ENCODE measurements at places on chromosomes 2 and 18.

DNA sequence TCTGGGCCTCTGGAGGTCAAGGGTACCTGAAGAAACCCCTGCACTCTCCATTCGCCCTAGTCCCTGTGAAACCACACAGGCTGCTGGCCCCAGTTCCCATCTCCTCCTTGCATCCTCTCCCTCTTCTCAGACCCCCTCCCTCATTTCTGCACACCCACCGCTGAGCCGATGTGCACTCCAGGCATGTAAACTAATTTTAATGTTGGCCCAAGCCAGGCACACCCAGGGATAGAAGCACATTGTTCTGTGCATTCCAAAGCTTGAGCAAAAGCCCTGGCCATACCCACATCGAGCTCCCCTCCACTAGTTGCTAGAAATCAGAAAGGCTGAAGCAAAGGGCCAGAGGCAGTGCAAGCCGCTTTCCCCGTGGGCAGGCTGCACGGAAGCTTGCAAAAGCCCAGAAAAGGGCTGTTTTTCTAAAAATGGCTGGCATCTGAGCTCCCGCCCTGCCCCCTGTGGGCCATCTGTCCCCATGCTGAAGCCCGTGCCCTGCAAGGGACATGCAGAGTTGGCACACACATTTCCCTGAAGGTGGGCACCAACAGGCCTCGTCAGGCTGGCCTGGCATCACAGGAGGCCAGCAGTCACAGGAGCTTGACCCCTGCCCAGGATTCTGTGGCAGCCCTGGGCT, 181.6 kb downstream of the SMAD7 start:
- DNase-seq, result no peak

DNA sequence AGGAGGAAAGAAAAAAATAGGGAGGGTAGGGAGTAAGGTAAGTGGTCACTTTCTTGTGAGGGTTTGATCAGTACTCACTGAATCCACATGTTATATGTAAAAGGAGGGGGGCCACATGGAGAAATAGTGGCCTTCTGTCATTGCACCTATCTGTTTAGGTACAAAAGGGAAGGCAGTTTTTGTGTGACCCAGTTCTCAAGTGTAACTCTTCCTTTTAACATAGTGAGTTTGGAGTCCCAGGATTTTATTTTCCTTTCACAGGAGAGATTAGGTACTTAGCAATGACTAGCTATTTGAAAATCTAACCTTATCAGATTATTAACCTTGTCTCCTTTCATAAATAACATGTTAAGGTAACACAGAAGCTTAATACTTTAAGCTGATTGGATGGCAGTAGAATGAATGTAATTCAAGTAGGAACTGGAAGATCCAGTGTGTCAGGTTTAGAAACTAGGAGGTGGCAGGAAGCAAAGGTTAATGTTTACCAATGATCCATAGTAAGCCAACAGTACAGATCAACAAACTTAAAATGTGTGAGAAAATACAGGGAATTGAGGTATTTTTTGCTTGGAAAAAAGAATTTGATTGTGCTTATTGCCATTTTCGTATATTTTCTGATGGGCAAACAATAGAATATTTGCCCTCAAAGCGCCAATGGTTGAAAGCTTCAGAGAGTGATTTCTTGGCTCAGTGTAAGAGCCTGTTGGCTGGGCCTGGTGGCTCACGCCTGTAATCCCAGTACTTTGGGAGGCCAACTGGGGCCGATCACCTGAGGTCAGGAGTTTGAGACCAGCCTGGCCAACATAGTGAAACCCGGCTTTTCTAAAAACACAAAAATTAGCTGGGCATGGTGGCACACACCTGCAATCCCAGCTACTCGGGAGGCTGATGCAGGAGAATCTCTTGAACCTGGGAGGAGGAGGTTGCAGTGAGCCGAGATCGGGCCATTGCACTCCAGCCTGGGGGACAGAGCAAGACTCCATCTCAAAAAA, 11.3 kb downstream of the HNMT start:
- DNase-seq, result no peak

- DNase-seq, result no peak
Measured at GRCh38 chr2:132656266-132656975, 13.6 kb downstream of the LYPD1 start.

GRCh38 chr2:176151442-176152287, at the start of gene HOXD4:
Gene HOXD4, plus strand, starts transcription at chr2:176151550. Its CDS starts 84 bp downstream, at chr2:176151634.
- DNase-seq, result no peak

- no peak for DNase-seq
Measured at GRCh38 chr2:14891546-14891945, 259.0 kb downstream of the LRATD1 start.

DNA sequence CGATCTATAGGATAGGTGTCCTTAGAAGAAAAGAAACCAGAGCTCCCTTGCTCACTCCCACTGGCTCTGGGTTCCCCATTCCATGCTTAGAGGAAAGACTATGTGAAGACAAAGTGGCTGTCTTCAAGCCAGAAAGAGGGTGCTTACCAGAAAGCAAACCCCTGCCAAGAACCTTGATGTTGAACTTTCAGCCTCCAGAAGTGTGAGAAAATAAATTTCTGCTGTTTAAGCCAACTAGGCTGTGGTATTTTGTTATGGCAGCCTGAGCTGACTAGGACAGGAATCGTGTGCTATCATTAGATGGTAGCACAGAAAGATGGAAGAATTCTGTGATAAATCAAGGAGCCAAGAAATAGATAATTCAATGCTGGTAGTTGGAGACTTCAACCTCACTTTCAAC, 19.9 kb upstream of the TFCP2L1 start:
- DNase-seq, result no peak

DNA sequence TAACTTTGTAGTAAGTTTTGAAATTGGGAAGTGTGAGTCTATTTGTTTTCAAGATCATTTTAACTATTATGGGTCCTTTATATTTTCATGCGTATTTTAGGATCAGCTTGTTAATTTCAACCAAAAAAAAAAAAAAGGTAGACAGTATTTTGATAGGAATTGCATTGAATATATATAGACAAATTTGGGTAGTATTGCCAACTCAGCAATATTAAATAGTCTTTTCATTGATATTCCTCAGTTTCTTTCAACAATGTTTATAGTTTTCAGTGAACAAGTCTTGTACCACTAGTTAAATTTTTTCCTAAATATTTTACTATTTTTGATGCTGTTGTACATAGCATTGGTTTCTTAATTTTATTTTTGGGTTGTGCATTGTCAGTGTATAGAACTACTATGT, 149.9 kb downstream of the TAF4B start:
- DNase-seq, result no peak

GRCh38 chr2:41703123-41703522, 344.7 kb upstream of the PKDCC start:
- no peak for DNase-seq

DNA sequence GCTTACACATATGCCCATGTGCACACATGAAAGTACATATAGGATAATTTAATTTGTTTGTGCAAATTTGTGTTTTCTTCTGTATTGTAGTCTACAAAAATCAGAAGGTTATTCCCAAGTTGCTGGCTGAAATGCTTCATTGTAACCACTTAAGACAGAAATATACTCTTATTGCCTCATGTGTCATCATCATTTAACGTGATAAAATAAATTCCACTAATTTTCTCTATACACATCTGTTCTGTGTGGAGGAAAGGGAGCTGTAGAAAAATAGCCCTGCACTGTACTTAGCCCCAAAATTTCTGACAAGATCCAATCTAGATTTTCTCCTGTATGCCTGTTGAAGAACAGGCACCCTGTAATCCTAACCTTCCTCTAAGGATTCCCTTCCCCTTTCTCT, 20.4 kb upstream of the NR4A2 start:
- no peak for DNase-seq

- no peak for DNase-seq
Measured at GRCh38 chr18:23452347-23452727, 750 bp upstream of the RIOK3 start.

- no peak for DNase-seq
Measured at GRCh38 chr2:74044999-74045398, 60.3 kb downstream of the TET3 start.

DNA sequence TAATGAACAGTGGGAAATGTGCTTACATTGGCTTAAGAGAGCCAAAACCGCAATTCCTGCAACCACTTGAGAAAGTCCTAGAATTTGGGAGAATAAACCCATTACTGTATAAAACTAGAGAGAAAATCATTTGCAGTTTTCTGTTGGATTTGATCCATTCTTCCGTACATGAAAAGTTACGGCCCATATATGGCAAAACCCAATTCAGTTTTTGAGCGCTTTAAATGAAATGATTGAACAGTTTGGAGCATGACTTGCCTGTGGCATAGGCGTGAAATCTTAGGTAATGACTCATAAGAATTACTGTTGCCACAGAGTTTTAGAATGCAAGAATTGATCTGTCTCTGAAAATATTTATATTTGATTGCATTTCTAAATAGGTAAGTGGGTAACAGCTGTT, 52.0 kb downstream of the PHLPP1 start:
- DNase-seq, result no peak

GRCh38 chr2:159202568-159203071, 83.9 kb downstream of the WDSUB1 start:
- DNase-seq, result no peak

DNA sequence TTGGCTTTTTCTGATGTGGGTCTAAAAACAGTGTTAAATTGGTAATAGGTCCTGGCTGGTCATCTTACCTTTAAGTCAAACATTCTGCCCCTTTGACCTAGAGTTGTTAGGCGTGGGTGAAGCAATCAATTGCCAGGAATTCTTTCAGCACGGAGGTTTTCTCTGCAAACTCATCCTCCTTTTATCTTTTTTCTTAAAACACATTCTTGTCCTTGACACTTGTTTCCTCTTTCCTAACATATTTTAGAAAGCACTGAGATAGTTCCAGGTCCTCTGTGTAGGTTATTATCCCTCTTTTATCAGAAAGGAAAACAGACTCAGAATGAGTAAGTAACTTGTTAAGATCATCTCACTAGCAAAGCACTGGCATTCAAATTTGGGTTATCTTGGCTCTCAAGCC, 18.6 kb upstream of the AP1S3 start:
- no peak for DNase-seq

DNA sequence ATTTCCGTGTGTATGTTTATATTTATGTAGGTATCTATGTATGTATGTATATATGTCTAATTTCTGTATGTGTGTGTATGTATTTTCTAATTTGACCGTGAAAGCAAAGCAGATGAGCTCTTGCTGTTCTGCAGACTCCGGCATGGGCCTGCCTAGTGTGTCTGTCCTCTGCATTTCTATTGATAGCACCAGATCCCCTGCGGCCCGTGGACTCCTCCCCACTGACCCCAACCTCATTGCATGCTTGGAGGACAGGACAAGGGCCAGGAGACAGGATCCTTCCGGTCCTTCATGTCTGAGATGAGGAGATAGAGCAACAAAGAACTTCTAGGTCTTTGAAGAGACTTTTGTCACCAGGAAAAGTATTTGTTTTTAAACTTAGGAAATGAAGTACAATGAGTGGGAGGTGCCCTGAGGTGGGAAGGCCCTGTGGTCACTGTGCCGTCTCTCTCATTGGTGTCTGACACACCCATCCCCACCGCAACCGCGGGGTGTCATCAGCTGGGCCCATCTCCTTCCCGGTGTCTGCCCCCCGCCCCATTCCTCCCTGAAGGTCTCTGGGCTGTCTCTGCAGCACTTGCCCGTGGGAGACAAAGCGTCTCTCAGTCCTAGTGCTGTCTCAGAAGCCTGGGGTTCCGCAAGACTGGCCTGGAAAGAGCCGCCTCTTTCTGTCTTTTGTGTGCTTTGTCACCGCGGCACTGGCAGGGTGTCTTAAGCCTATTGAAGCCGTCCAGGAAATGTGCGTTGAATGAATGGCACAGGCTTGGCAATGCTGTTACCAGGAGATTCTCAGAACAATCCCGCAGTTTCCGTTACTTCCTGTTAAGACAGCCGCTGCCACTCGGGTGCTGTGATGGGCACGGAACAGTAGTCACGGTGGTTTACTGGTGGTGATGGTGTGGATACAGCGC, 216.4 kb downstream of the AGAP1 start:
- DNase-seq, result no peak

- no peak for DNase-seq
Measured at GRCh38 chr18:52343138-52343537, 3.1 kb downstream of the DCC start.

- no peak for DNase-seq
Measured at GRCh38 chr2:8139668-8140200, 542.1 kb upstream of the ID2 start.

- no peak for DNase-seq
Measured at GRCh38 chr2:157698430-157698829, 69.8 kb upstream of the ACVR1C start.

- no peak for DNase-seq
Measured at GRCh38 chr18:36378205-36378604, 80.7 kb downstream of the FHOD3 start.

DNA sequence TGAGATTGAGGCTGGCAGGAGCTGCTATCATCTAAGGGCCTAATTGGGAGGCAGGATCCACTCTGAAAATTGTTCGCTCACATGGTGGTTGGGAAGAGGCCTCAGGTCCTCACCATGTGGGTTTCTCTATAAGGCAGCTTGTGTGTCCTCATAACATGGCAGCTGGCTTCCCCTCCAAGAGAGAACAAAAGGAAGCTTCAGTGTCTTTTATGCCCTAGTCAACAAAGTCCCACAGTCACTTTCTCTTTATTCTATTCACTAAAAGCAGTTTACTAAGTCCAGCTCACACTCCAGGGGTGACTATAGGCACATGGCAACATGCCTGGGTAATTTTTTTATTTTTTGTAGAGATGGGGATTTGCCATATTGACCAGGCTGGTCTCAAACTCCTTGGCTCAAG, 5.8 kb upstream of the ITGAV start:
- DNase-seq, result no peak

GRCh38 chr18:13382366-13382953, 163.9 kb downstream of the LDLRAD4 start:
- no peak for DNase-seq

- no peak for DNase-seq
Measured at GRCh38 chr2:224427471-224427870, 25.6 kb upstream of the FAM124B start.

DNA sequence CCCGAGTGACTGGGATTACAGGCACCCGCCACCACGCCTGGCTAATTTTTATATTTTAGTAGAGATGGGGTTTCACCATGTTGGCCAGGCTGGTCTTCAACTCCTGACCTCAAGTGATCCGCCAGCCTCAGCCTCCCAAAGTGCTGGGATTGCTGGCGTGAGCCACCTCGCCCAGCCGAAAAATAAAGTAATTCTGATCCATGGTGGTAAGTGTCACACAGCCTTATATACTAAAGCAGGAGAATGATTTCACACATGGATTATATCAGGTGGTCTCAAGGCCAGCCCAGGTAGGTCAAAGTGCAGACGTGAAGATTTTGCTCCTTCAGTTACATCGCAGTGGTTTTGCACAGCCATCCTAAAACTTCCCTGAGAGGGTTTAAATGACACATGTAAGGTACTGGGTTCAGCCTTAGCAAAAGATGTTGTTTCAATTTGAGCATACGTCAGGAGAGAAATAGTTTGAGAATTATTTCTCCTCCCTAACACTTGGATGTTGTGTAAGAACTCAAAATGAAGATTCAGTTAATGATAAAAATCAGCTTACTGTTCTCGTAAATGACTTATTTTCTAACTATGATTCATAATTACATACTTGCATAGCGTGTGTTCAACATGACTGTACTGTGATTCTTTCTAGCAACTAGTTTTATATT, 93.0 kb upstream of the SLC39A10 start:
- no peak for DNase-seq

- no peak for DNase-seq
Measured at GRCh38 chr2:180184506-180184905, 177.4 kb upstream of the CWC22 start.

- DNase-seq, result no peak
Measured at GRCh38 chr2:219447242-219448098, 12.8 kb downstream of the SPEG start.

All from stimulated activated CD4-positive, alpha-beta T cell treated with anti-CD3 and anti-CD28 coated beads, Interleukin-1b, Interleukin-23, amount 100 ng/mL, for 24 hours (primary cell).